Activated CD4-positive, alpha-beta T cell treated with anti-CD3 and anti-CD28 coated beads, Interleukin-2, amount 50 U/mL, for 4 hours (primary cell): ENCODE measurements at places on chromosomes 3 and 15.

GRCh38 chr15:42498212-42499068 is 3.0 kb downstream of the SNAP23 start:
- DNase-seq = no peak

DNA sequence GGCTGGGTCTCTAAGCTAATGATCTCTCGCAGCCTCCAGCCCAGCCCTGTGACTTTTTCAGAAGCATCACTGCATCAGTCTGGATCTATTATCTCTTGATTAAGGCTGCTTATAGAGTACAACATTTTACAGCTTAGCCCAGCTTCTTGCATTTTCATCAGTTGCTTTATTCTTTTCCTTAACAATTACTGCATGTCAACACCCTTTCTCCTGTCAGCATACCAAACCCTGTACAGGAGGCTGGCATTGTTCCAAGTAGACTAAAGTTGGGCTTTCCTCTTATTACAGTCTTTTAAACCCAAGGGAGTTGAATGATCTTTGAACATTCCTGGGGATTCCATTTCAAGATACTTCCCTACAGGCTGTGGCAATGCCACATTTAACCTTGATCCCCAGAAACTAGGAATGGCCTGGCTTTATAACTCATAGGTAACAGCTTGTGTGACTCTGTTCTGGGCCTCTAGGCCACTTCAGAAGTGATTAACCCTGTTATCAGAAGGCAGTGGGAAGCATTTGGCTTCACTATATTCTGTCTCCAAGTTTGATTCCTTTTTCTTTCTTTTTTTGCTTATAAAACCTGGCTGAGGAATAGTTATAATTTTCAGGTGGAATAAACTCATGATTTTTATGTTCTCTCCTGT is 182.9 kb downstream of the KCNMB2 start:
- DNase-seq = no peak

GRCh38 chr3:88324788-88325187 is 175.0 kb downstream of the C3orf38 start:
- no peak for DNase-seq

- DNase-seq = no peak
Observed at GRCh38 chr3:12553921-12554391, 2.9 kb upstream of the MKRN2 start.

DNA sequence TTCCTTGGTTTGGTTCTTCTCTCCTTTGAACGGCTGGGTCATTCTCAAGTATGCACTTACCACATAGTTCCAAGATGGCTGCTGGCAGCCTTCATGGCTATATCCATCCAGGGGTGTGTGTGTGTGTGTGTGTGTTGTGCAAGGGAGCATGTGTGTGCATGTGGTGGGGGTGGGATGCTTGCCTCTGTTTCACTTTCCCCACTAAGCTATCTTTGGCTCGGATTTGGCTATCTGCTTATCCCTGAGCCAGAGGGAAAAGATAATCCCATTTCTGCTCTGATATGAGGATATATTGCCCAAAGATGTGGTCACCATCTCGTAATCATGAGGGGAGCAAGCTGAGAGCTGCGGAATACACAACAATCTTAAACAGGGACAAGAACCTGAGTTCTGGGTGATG is 26.2 kb downstream of the ANAPC13 start:
- DNase-seq = no peak

DNA sequence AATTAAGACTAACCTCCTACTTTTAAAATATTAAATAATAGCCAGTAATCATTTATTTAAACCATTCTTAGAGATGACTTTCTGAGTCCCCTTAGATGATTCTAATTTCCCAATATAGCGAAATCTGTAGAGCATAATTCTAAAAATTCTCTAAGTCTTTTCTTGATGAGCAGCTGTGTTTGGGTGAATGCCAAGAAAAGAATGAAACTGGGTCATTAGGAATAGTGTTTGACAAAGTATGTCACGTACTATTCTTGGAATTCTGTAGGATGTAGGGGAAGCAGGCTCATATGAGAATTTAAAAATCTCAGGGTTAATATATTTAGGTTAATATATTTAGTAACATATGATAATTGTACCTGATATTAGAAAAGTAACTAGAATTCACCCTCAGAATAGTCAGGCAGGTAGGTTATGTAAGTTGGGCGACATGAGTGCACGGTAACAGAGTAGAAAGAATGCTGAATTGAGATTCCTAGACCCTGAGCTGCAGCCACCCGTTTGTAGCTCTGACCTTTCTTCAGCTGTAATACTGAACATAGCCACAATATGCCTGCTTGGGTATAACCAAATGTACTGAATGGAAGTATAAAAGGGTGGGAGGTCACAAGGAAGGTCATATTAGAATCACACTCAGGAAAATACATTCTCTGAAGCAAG is 524.3 kb downstream of the UNC13C start:
- DNase-seq = no peak

DNA sequence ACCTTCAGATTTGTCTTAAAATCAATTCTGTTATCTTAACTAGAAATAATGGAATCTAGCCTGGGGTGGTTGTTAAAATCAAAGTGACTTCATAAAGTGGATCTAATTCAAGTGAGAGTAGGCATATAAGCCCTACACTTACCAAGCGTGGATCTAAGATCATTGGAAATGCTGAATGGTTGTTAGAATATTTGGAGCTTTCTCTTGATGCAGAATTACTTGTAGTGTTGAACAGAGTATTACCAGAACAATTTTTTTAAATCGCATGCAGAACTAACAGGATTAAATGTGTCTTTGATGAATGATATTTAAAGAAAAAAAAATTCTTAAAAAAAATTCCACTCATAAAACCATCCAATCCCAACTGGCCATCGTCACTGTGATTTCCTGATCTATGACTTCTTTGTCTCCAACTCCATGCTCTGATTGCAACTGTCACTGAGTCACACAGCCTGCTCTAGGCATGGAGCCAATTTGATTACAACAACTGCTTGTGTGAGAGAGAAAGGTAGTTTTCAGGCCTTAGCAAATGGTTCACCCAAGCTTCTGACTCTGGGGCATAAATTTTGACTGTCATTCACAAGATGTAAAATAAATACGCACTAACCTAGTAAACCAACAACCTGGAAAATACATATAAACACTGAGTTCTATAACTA is 25.9 kb upstream of the SPRED1 start:
- DNase-seq = no peak

DNA sequence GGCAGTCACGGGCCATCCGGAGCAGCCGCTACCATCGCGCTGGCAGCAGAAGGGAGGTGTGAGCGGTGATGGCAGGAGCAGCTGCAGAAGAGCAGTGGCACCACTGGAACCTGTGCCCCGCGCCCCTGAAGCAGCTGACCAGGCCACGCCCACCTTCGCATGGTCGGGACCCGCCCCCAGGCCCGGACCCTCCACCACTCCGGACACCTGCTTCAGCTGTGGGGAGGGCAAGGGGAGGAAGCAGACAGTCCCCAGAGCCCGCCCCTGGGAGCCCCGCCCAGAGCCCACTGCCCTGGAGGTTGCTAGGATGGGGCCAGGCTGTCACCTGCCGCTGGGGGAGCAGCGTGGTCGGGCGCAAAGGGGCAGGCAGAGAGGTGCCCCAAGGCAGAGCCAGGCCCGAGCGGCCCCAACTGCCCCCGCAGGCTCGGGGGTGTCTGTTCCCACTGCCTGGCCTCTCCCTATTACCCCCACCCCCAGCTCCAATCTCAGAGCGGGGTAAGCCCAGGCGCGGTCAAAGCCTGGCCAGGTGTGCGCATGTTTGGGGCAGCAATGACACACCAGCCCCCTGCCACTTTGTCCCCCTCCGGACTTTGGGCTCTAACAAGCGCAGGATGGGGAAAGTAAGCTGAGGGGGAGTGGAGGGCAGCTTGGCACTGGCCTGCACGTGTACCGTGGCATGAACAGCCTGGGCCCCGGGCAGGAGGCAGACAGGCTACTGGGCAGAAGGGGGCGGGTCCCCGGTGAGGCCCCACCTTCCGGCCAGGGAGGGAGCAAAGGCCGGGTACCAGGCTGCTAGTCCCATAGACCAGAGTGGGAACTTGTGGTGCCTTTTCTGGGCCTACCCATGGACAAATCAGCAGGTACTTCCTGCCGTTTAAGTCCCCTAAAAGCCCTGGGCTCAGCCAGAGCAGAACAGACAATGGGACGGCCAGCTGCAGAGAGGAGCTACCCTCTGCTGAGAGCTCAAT is 8.7 kb downstream of the SPCS1 start:
- DNase-seq = no peak

DNA sequence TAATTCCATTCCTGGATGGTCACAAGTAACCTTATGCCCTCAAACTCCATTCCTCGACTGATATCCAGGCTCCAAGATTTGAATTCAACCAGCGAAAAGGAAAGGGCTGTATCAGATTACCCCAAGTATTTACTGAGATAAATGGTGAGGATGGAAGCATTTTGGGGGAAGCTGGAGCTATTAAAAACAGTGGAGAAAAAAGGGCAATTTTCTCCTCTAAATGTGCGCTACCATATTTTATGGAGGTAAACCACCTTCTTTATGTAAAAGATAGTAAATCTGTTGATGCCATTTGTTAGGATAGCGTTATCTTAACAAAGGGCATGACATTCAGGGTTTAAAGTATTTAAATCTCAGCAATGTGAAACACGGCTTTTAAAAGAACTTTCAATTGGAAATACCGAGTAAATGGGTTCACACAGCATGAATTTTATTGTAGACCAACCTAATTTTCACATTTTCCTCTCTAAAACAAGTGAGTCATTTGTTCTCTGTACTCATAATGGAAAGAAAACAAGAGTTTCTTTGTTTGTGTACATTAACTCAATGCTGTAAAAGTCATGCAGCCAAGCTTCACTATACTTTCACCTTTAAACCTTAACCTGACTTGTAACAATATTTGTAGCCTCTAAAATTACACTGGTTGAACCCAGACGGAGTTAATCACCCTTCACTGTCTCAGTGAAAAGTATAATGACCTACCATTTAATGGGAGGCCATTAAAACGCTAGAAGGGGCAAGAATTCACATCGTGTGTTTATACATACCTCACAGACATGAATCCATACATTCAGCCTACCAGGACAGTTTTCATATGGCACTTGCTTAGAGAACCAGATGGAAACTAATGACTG is 773.4 kb downstream of the ROBO1 start:
- no peak for DNase-seq

DNA sequence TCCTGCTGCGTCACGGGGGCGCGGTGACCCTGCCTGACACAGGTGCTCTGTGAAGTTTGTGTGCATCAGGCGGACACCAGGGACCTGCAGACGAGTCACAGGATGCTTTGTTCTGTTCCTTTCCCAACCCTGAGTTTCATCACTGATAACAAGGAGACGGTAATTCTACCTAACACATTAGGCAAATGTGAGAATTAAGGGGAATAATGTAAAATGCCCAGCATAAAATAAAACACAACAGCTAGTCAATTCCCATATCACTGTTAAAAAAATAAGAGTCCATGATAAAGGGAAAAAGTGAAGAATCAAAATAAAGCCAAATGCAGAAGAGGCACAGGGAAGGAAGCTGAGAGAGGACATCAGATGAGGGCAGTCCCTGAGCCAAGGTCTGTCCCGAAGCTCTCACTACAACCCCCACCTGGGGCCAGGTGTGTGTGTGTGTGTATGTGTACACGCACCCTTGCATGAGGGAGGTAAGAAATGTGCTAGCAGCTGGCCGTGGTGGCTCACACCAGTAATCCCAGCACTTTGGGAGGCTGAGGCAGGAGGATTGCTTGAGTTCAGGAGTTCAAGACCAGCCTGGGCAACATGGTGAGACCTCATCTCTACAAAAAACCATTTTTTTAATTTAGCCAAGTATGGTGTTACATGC is 27.5 kb downstream of the PLA2G4D start:
- DNase-seq = no peak

DNA sequence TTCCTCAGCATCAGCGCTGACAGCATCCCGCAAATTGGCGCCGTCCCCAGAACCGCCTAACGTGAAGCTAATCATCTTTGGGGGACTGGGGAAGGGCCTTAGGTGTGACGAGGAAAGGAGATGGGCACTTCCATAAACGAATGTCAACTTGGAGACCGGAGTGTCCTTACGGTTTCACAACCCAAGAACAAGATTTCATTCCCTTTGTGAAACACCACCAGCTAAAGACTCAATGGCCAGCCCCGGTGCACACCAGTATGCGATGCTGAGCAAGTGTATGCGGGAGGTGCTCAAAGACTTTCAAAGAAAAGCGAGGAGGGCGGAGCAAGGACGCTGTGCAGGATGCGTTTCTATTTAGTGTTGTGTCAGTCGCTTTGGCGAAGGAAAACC is 759 bp upstream of the TTBK2 start:
- peak; percentile 28 for DNase-seq

GRCh38 chr3:32865383-32865782 is 47.6 kb downstream of the TRIM71 start:
- DNase-seq = no peak

- no peak for DNase-seq
Observed at GRCh38 chr3:131957980-131958379, 76.8 kb downstream of the CPNE4 start.

DNA sequence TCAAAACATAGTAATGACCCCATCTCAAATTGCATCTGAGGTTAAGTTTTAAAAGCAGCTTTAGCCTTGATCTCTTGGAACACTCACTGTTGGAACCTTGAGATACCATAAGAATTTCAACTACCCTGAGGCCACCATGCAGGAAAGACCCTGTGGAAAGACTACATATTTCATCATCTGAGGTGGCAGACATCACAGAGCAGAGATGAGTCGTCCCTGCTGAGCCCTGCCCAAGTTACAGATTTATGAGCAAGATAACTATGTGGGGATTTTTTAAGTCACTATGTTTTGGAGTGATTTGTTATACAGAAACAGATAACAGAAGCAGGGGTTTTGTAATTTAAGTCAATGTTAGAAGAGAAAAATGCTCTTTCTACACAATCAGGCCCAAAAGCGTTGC is 168.4 kb downstream of the STAC start:
- no peak for DNase-seq

DNA sequence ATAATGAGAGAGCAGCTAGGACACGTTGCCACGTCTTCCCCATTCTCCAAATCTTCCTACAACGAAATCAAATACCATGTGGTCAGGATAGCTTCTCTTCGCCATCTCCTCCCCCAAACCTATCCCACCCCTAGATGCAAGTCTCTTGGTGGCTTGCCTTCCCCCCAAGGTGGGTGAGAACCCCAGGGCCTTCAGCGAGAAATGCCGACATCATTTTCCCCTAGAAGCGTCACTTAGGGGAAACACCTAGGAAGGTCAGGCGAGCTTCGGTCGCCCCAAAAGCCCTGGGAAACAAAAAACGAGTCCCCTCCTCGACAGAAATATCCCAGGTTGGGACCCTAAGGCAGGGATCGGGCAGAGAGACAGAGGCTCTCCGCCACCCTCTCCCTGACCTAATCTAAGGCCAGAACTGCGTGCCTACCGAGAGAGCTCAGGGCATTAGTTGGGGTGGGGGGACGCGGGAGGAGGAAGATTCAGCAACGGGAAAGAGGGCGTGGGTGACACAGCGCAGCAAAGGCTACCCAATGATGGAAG is 502 bp downstream of the DPH3 start:
- DNase-seq = no peak

- DNase-seq = no peak
Observed at GRCh38 chr3:71149959-71150954, 433.3 kb downstream of the FOXP1 start.

DNA sequence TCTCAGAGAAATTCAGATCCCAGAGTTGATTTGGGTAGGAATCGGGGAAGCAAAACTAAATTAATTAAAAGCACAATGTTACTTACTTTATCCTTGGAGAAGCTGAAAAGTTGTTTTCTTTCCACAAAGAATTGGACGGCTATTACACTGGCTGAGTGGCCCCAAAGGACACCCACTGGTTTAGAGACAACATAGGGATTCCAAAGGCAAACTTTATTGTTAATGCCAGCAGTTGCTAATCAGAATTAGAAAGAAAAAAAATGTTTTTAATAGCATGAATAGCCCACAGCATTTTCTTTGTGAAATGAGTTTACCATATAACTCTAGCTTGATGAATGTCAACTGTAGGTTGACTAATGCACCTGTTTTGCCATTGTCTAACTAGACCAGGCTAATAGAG is 51.7 kb downstream of the WDR49 start:
- DNase-seq = no peak
